ENCODE measurements at places on chromosomes 11 and 22.

GRCh38 chr11:12472401-12473005, 95.1 kb downstream of the PARVA start:
- no peak for DNase-seq

- DNase-seq = no peak
These were observed 123.8 kb upstream of the FGF3 start for GRCh38 chr11:69943066-69943465.

DNA sequence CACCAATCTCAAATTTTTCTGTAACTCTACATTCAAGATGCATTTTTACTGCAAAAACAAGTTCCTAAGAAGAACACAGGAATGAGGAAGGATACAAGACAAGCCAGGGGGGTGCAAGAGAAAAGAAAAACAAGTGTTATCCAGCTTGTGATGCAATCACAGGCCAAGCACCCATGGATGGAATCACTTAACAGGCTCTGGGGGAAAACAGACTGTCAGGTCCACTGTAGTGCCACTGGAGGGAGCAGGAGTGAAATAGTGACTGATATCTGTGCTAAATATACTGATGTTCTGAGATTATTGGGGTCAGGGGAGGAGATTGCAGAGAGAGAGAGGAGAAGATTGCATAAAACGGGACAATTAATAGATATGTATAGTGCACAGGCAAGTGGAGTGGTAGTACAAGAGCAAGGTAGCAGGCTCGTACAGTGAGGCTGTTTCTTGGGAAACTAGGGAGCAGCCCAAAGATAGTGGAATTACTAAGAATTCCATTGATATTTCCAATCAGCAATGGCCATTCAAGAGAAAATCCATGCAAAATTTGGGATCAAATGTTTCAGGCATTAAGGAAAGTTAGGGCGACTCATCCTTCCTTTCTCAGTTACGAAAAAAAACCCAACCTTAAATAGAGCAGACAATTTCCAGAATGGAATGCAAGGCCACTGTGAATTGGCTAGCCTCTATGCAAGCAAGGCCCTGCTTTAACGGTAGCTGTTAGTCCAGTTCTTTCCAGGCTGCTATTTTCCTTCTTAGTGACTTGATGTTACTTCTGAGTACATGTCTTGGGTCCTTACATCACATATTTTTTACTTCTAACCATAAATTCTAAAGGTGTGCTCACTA, 52.2 kb upstream of the CEP126 start:
- no peak for DNase-seq

GRCh38 chr11:1486054-1486825, at the start of gene MOB2:
MOB2 (minus strand) TSS chr11:1486779; CDS start chr11:1486556, 223 bp downstream.
- peak; percentile 9 for DNase-seq

DNA sequence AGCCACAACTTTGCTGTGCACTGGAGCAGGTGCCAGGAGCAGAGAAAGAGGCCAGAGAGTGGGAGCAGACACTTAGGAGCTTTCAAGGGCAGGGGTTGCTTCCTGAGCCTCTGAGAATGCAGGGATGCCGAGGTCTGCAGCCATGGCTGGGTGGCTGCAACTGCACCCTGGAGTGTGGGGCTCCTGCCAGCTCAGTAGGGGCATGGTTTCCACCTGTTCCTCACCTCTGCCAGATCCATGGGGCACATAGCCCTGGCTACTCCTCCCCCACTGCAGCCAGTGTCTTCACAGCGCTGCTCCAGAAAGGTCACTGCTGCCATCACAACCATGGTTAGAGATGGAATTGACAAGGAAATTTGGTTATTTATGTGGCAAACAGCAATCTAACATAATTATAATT, 404.8 kb downstream of the CNTN5 start:
- no peak for DNase-seq

GRCh38 chr22:42760806-42761565, 40.3 kb upstream of the A4GALT start:
- no peak for DNase-seq

DNA sequence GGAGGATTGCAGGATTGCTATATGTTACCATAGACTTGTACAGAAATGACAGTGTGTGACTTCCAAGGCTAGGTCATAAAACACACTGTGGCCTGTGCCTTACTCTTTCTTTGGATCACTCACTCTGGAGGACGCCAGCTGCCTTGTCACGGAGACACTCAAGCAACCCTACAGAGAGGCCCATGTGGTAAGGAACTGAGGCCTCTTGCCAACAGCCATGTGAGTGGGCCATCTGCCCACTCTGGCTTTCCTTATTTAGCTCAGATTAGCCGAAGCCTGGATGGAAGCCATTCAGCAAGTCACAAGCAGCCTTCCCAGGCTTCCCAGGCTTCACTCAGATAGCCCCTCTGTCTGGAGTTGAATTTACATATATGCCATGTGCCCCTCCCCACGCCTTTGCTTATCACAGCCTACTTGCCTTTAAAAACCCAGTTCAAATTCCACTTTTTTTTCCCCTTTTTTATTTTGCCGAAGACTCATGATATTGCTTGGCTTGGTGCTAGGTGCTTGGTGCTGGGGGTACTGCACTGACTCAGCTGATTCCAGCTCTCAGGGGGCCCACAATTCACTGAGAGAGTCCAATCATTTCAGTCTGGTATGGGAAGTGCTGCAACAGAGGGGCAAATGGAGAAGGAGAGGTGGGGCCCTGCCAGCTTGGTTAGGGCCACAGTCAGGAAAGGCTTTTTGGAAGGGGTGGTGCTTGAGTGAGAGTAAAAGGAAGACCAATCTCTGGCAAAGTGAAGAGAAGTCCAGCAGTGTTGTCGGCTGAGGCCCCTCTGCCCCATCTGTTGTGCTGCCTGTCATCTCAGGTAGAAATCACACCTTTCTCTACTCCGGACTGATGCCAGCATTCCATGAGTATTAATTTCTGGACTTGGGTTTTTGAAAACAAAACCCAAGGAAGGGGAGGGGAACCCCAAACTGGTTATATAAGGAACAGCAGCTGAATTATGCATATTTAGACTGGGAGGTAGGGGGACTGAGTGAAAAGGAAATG, 14.5 kb upstream of the P4HA3 start:
- DNase-seq = no peak

GRCh38 chr11:16454289-16454863, 98.0 kb upstream of the SOX6 start:
- DNase-seq = no peak

DNA sequence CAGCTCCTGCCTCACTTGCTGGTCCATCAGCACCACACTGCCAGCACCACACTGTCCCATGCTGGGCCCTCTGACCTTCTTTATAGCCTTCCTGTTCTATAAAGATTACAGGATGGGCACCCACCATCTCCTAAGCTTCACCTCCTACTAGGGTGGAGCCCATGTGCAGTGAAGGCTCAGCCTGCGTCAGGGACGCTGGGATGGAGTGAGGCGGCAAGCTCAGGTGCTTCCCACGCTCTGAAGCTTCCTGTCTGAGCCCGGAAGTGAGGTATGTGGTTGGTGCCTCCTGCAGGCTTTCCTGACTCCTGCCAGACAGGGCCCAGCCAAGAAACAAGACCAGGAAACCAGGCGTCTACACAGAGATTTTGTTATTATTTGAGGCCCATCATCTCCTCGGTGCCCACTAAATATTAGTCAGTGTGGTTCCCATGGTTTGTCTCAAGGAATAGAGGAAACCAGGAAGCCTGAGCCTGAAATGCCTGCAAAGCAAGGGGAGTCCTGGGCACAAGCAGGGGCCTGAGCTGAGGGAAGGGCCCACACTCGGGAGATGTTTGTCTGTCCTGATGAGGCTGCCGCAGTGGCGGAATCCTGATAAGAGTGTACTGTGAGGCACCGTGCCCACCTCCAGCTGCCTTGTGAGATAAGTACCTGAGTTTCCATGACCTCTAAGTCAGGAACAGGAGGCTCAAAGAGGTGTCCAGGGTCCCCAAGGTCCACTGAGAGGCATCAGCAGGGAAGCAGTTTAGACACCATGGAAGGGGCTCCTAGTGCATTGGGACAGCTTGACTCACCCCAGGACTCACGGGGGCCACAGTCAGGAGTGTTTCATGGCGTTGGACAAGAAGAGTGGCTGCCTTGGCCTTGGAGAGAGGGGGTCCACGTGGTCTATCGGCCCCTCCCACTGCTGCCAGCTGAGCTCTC, 22.0 kb downstream of the RSPH14 start:
- DNase-seq = peak; percentile 74

DNA sequence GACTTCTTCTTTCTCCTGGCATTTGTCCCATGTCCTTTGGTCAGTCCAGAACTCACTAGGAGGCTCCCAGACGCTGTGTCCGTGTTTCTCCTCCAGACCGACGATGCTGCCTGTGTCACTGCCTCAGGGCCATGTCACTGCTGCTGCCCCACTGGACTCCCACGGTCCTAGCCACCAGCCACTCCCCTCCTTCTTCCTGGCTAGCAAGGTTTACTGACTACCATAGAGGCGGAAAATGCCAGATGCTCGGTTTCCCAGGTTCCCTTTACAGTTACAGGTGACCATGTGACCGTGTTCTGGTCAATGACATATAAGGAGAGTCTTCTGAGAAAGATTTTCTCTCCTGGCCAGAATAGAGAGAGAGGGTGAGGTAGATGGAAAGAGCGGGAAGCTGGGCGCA, 40.7 kb upstream of the RBFOX2 start:
- DNase-seq = no peak

Data from CD4-positive, alpha-beta T cell treated with Interleukin-10 for 1 hour (primary cell).